ENCODE measurements at places on chromosomes 4 and X.

- no peak for DNase-seq
These were observed 545.0 kb upstream of the TENM3 start for GRCh38 chr4:181698221-181698620.

- DNase-seq: no peak
These were observed 68.0 kb downstream of the CCNG2 start for GRCh38 chr4:77225022-77225421.

DNA sequence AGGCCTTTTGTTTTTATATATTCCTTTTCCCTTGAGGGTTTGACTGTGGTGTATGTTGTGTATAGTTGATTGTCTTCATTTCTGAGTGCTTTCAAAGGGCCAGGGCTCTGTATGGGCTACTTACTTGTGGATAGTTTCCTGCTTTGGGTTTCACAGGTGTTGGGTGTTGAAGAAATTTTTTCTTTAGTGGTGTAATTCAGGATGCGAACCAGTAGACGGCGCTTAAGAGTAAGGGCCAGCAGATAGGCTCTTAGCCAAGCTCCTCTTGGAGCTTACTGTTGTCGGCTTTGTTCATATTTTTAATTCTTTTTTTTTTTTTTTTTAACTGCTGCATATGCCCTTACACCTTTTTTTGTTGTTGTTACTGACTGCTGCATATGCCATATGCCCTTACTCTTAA is 276.3 kb upstream of the GALNT7 start:
- no peak for DNase-seq

- DNase-seq: no peak
These were observed 494.9 kb downstream of the IDS start for GRCh38 chrX:149010013-149010852.

DNA sequence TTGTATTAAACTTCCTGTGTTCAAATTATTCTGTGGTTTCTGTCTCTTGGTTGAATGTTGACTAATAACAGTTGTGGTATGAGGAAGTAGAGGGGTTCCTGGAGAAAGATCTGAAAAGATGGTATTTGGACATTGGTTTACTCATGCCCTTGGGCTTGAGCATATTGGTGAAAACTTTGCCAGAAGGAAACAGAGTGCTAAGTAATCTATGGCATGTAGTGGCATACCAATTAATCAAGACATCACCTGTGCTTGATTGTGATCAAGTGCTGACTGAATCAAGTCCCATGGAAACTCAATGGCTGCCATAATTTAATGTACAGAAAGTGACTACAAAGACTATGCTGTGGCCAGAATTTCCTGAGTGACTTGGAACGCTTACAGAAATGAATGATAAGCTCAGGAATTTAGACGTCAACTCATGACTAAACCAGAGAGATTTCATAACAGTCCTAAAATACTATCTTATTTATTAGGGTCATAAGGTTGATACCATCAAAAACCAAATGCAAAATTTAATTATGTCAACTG is 2062.9 kb downstream of the ARAP2 start:
- peak; percentile 63 for DNase-seq

DNA sequence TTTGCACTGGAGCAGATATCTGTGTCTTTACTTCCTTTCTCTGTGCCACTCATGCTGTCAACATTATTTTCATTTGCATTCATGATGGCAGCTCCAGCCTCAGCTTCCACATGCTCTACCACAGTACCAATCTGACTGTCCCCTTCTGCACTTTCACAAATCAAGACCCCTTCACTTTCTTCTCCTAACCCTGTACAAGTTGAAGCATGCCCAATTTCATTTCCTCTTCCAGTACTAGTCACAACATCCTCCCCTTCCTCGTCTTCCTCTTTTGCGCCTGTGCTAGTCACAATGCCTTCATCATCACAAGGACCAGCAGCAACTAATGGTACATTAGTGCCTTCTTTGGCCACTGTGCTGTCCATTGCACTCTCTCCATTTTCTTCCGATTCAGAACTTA is 26.5 kb downstream of the BOD1L1 start:
- DNase-seq: no peak

DNA sequence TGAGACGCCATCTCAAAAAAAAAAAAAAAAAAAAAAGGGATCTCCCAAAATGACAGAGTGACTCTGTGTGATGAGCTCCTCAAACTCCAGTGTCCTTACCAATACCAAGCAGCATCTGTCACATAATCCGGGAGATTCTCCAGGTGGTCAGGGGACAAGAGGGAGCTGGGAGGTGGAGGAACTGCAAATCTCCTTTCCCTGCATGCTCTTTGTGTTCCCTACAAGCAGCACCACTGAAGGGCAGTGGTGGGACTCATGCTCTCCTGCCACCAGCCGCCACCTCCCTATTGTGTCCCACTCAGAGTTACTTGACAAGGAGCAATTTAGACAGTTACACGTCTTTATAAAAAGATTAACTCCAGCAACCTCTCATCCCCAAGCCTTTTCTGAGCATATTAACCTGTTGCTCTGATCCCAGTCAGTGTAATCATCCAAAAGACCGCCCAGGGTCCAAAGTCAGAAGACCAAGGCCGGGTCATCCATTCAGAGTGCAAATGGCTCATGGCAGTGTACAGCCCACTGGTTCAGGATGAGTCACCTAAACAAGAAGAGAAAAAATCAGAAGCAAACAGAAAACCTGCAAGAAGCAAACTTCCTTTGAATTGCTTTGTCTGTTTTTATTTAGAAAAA is 23.6 kb downstream of the MGST2 start:
- DNase-seq: no peak

DNA sequence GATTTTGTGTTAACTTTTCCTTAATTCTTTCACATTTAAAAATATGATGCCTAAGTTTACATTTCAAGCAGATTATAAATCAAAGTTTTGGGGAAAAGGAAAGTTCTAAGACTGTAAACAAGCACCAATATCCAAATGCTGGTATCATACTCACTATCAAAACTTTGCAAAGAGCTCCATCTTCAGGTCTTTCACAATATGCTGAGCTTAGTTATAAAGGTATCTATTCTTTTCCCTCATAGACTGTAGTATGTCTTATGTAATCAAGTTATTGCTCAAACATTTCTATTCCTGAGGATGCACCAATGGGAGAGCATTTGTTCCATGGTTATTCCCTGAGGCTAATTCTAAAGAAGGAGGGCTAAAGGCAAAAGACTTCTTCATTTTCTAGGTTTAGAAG is 207.9 kb upstream of the FAM241A start:
- peak; percentile 63 for DNase-seq

DNA sequence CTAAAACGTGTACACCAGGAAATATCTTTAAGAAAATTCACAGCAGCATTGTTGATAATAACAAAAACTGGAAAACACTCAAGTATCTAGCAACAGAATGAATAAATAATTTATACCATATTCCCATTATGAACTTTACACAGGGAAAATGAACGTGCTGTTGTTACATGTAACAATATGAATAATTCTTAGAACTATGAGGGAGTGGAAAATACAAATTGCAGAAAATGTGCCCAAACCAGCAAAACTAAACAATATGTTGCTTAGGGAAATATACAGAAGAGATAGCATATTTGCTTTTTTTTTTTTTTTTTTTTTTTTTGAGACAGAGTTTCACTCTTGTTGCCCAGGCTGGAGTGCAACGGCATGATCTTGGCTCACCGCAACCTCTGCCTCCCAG is 14.8 kb upstream of the FAT1 start:
- DNase-seq: no peak

DNA sequence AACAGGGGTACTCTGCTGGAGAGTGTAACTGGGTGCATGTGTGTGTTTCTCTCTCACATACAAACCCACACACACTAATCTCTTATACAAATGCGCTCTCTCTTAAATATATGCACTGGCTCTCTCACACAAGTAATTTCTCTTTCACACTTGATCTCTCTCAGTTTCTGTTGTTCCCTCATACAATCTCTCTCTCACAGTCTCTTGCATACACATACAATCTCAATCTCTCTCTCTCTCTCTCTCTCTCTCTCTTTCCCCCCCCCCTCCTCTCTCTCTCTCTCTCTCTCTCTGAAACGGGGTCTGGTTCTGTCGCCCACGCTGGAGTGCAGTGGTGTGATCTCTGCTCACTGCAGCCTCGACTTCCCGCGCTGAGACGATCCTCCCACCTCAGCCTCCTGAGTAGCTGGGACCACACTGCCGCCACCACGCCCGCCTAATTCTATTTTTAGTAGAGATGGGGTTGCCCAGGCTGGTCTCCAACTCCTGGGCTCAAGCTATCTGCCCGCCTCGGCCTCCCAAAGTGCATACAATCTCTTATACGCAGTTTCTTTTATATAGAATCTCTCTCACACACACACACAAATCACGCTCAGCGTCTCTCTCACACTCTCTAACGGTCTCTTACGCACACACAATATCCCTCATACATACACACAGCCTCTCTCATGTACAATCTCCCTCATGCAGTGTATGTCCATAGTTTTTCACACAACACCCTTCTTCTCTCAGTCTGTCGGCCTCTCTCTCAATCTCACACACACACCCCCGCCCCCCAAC is 518 bp upstream of the FAM241A start:
- DNase-seq: no peak

GRCh38 chr4:73396993-73397972 is 6.8 kb upstream of the ALB start:
- no peak for DNase-seq

DNA sequence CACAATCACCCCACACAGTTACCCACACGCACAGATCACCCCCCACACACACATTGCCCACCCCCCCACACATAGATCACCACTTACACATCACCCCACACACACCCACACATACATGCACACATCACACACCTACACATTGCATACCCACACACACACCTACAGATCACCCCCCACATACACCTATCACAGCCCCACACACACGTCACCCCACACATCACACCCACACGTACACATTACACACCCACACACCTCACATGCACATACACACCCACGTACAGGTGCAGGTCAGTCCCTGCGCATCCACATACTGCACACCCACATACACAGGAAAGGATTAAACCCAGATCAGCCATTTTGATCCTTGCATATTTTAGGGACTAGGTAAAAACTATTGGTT is 15.3 kb upstream of the TADA2B start:
- DNase-seq: no peak

GRCh38 chr4:169243825-169244609 is 26.7 kb downstream of the SH3RF1 start:
- peak; percentile 50 for DNase-seq

- peak; percentile 58 for DNase-seq
These were observed 109.8 kb upstream of the HPGD start for GRCh38 chr4:174631901-174632758.

- peak; percentile 71 for DNase-seq
These were observed 27.7 kb downstream of the PJA1 start for GRCh38 chrX:69137371-69138117.

GRCh38 chr4:84159762-84160161 is 339.3 kb downstream of the NKX6-1 start:
- DNase-seq: peak; percentile 4

GRCh38 chr4:81833576-81833975 is 361.9 kb upstream of the RASGEF1B start:
- DNase-seq: no peak

DNA sequence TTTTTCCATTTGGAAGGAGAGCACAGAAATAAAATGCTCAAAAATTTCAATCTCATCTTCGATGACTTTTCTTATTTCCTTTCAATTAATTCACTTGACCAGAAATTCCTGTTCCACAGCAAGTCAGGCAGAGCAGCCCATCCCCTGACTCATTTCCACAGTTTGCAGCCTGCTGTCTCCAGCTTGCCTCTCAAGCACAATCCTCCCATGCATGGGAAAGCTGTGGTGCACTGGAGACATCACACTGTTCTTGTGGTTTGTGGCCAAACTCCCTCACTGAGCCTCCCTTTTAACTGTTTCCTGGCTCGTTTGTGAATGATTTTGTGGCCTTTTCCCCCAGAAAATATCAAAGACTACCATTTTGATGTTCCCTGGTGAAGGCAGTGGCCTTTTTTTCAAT is 114.0 kb upstream of the ENPEP start:
- peak; percentile 6 for DNase-seq

- DNase-seq: no peak
These were observed 9.9 kb downstream of the ZNF157 start for GRCh38 chrX:47380268-47380667.

DNA sequence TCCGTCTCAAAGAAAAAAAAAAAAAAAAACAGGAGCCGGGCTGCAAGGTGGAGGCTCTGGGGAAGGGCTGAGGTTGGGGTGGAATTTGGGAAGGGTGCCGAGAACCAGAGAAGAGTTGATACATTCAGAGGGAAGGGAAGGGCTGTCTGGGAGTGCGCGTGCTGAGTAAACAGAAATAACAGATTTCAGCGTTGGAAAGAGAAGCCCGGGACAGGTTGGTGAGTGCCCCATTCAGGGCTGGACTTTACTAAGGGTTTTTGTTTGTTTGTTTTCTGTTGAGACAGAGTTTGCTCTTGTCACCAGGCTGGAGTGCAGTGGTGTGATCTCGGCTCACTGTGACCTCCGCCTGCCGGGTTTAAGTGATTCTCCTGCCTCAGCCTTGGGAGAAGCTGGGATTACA is 1.7 kb upstream of the IL3RA start:
- no peak for DNase-seq

DNA sequence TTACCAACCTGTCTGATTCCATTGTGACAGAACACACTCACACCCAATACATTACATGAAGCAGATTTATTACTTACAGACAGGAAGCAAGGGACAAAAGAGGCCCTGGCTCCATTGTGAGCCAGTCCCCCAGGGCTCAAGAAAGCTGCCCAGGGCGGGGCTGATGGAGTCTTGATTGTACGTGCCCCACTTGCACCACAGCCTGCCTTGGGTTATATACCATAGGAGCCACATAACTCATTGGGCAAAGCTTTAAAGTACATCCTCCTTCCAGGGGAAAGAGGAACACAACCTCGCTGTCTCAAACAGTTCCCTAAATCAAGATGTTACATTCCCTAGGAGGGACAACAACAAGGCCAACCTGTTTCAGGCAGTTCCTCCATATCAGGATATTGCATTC is 3.4 kb upstream of the ZRSR2 start:
- no peak for DNase-seq

- no peak for DNase-seq
These were observed 65.3 kb upstream of the SHISA3 start for GRCh38 chr4:42331914-42332368.

- DNase-seq: no peak
These were observed 184.2 kb downstream of the KDR start for GRCh38 chr4:54940996-54941865.

- no peak for DNase-seq
These were observed 26.6 kb downstream of the VSIG4 start for GRCh38 chrX:66013194-66013816.

DNA sequence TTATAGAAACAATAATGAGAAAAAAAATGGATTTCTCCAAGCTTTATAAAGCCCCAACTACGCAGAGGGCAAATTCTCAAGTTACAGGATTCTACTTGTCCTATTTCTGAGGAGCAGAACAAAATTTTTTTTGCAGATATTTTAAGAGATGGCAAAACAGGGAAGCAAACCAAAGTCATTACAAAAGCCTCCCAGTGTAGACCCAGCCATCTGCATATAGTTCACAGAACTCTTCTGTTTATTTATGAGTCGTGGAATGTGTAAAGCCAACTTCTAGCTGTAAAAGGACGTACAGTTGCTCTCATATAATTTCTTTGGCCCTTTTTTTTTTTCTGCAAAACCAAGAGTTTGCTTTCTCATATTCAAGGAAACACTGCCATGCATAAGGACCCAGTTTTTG is 120.4 kb downstream of the PCDH7 start:
- no peak for DNase-seq

GRCh38 chrX:136250191-136251040 is 784 bp downstream of the MAP7D3 start:
- peak; percentile 38 for DNase-seq
